ENCODE measurements at places on chromosomes 4 and X.

GRCh38 chr4:38686682-38687081 is 22.7 kb downstream of the KLF3 start:
- no peak for DNase-seq

DNA sequence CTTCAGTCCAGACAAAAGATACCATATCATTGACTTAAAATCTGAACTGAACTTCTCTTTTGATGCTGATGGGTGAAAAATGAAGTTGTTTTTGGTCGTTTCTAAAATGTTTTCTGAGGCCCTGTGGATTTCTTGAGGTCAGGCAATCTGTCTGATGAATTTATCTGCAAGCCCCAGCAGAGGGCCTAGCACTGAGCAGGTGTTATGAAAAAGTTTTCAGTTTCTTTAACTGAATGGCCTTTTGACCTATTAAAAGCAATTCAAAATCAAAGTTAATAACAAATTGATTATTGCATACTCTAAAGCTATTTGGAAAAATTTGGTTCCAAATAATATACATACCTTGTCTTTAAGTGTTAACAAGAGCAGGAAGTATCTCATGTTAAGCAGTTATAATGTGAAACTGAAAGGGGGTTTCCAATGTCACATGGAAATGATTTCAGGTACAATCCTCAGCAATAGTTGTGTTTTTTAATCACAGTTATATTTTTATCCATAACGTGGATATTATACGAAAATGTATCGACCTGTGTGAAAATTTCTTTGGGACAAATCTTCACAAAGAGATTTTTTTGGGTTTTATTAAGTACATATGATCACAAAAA is 285.0 kb downstream of the SPANXN1 start:
- DNase-seq = no peak

DNA sequence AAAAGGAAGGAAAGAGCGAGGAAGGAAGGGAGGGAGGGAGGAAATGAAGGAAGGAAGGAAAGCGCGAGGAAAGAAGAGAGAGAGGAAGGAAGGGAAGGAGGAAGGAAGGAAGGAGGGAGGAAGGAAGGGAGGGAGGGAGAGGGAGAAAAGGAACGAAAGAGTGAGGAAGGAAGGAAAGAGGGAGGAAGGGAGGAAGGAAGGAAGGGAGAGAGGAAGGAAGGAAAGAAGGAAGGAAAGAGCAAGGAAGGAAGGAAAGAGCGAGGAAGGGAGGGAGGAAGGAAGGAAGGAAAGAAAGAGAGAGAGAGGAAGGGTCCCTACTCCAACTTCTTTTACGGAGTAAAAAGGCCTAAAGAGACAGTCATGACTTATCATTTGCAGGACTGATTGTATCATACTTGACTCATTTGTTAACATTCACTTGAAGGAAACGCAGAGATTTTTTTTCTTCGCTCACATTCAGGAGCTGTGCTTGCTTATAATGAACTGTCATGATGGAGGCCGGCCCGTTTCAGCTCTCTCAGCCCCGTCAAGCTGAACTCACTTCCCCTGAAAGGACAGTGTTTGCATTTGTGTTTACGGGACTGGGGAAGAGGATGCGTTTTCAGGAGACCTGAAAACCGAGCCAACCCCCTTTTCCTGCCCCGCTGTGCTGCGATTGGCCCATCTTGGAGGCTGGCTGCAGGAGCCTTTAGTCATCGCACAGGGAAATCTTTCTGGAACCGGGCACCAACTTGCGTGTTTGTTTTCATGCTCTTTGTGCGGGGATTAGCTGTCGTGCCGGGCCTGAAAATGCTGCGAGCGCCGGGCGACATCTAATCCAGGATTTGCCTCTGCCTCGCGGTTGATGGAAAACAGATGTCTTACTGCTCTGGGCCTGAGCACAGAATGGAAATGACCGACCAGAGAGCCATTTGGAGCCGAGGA is 17.8 kb downstream of the TRIM2 start:
- peak; percentile 78 for DNase-seq

GRCh38 chr4:6752486-6752829 is 30.1 kb upstream of the KIAA0232 start:
- no peak for DNase-seq

GRCh38 chr4:81592701-81593100 is 121.0 kb upstream of the RASGEF1B start:
- no peak for DNase-seq

- DNase-seq = no peak
Measured at GRCh38 chrX:19886883-19887531, 393 bp downstream of the SH3KBP1 start.

DNA sequence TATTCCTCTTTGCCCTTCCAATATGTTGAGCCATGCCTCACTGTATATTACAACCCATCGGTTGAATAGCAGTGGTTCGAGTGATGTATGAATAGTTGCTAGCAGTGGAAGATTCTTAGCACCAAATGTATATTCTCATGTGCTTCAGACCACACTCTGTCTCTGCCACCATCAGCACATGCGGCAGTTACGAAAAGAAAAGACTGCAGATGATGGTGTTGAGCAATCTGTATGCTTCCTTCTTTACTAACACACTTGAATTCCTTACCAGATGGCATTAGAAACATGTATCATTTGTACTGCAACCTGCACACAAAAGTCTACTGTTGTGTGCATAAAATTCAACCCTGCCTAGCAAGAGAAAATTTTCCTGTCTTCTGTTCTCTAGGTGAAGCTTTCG is 214.6 kb downstream of the ENOX2 start:
- DNase-seq = no peak

DNA sequence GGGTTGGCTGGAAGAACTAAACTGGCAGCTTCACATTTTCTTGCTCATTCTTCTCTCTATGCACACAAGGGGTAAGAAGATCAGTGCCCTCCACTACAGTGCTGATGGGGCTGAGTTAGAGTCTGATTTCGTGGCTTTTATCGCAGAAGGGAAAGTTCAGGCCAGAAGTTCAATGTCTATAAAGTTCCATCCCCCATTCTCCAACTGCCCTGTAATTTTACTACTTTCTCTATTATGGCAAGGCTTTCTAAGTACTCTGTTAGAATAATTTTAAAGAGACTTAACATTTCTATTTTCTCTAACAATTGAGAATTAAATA is 293.9 kb downstream of the BMPR1B start:
- DNase-seq = no peak

DNA sequence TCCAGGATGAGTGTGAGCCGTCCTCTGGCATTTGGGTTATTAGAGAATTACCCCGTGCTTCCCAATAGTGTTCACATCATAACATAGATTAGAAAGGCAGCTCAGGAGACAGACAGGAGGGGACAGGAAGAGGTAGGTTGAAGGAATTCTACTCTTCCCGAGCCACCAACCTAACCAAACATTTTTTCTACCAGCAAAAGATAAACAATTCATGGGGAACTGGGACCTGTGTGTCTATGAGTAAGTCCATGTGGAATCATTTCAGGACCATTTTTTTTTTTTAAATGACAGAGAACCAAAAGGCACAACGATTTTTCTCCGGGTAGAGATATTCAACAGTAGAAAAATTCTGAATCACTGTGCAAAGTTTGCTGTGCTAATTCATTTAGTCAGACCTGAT is 174.2 kb upstream of the ETNPPL start:
- no peak for DNase-seq

- DNase-seq = no peak
Measured at GRCh38 chr4:162683659-162684370, 482.9 kb downstream of the NAF1 start.

GRCh38 chrX:123959281-123960063 is 2.0 kb upstream of the STAG2 start:
- DNase-seq = peak; percentile 80

GRCh38 chr4:138889216-138889615 is 126.4 kb upstream of the NOCT start:
- no peak for DNase-seq

- DNase-seq = no peak
Measured at GRCh38 chr4:159722052-159722451, 619.2 kb downstream of the RAPGEF2 start.

DNA sequence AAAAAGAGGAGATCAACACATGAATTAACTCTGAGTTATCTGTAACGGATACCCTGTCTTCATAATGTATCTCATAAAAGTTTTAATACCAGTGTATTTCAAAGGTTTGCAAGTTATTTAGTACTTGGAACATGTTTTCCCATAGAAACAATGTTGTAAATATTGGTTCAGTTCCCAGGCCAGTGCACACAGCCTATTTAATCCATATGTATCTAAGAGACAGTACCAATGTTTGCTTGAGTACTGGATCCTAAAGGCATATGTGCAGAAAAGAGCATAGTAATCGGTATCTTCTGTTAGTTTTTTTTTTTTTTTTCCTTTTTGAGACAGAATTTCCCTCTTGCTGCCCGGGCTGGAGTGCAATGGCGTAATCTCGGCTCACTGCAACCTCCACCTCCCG is 46.1 kb downstream of the SLIT2 start:
- DNase-seq = no peak

DNA sequence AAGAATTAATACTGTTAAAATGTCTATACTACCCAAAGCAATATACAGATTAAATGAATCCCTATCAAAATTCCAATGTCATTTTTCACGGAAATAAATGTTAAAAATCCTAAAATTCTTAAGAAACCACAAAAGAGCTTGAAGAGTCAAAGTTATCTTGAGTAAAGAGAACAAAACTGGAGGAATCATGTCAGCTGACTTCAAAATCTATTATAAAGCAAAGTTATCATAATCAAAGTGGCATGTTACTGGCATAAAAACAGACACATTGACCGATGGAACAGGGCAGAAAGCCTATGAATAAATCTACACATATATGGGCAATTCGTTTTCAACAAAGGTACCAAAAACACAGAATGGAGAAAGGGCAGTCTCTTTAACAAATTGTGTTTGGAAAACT is 579.0 kb downstream of the INPP4B start:
- DNase-seq = no peak
